Stimulated activated CD4-positive, alpha-beta T cell treated with anti-CD3 and anti-CD28 coated beads, Interleukin-1b, Interleukin-23, amount 100 ng/mL, for 1 hour (primary cell): ENCODE measurements at places on chromosomes 2 and 18.

GRCh38 chr18:9885170-9886004, at the start of gene TXNDC2:
Gene TXNDC2 (plus strand): TSS chr18:9885973. CDS start chr18:9886681, 708 bp downstream.
- no peak for DNase-seq

DNA sequence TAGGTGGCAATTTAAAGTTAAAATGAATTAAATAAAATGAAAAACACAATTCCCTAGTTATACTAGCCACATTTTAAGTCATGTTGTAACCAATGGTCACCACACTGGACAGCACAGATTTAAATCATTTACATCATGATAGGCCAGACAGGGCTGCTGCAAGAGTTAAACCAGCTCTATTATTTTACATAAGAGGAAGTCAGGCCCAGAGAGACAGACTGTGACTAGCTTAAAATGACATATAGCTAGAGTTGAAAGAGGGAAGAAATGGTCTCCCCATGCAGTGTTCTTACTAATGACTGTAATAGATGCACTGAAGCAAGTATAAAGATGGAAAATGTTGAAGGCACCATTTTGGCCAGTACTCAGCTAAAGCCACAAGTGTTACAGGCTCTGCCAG, 69.6 kb downstream of the SLC66A3 start:
- DNase-seq: no peak

DNA sequence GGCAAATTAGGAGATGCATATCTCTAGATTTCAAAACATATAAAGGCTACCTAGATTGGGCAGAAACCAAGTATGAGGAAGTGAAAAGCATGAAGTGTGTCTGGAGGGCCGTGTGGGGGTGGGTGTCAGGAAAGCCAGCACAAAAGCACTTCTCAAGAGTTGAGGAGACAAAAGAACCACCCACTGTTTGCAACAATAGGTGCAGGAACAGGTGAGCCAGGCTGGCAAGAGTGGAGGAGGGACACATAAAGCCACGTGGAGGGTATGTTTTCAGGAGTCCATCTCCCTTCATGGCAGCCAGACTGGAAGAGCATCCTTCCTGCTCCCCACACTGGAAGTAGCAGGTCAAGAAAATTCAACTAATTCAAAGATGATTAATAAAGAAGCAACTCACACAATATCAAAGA, 96.4 kb downstream of the CERS6 start:
- DNase-seq: no peak

DNA sequence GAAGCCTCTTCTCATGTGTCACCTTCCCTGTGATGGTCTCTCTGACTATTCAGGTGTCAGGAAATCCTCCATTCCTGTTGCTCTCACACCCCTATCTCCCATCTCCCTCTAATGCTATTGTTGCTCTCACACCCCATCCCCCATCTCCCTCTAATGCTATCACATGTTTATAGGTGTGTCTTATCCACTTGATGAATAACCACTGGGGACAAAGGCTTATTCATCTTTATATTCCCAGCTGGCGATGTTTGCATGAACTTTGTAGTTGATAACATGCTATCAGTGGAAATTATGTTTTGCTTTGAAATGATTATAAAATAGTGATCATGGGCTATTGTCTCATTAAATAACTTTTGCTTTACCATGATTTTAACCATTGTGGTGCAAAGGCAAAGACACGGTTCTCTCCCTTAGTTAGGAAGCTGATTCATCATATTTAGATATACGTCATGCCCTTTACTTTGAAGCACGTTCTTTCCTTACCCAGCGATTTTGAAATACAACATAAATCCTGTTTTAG, 220.5 kb downstream of the PMAIP1 start:
- DNase-seq: no peak

DNA sequence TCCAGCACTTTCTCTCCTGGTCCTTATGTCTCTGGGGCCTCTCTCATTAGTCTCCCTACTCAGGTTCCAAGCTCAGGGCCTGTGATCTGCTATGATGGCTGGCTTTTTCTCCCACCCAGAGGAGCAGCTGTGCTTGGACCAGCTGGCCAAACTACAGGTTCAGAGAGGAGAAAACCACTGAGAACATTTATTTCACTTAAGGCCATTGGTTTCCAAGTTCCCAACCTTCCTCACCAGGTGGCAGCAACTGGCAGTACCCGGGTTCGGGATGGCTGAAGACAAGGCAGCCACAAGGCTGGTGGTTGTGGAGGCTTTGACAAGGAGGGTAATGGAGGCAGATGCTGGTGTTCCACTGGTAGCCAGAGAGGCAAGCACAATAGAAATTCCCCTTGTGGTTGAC, 29.9 kb upstream of the SELENOI start:
- DNase-seq: no peak

- DNase-seq: no peak
Observed at GRCh38 chr18:38174173-38174572, 608.6 kb upstream of the CELF4 start.

DNA sequence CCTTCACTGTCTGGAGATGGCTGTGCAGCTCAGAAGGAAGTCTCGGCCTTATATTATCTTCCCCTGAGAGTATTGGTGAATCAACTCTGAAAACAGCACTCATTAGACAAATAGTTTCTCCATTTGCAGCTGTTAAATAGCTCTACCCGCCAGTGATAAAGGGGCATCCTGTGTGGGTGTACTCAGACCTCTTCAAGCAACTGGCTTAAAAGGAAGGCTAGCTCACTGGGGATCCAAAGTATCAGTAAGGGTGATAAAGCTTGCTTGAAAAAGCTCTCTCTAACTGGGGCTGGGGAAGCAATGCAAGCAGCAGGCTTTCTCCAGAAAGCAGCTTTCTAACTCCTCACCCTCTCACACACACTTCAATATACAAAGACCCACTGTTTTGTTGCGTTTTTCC, 64.9 kb upstream of the PSMD14 start:
- no peak for DNase-seq

DNA sequence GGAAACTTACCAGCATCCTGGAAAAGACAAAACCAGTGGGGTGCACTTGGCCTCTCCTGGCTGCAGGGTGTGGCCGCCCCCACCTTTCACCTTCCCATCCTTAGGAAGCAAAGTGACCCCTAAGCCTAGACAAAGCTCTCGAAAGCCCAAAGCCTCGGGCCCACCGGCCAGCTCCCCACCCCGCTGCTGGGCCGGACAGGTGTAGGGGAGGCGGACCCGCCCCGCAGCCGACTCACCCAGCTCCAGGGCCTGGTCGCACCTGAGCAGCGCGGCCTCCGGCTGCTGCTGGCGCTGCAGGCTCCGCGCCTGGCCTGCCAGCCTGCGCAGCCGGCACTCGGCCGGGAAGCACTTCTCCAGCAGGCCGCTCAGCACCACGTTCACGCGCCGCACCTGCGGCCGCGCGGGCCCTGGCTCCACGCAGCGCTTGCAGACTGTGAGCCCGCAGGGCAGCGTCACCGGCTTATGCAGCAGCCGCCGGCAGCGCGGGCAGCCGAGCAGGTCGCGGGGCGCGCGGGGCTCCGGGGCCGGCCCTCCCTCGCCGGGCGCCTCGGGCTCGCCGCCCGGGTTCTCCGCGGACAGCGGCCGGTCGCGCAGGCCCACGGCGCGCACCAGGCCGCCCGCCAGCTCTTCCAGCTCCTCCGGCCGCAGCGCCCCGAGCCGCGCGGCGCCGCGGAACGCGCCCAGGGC, 979 bp downstream of the LONRF2 start:
- no peak for DNase-seq

DNA sequence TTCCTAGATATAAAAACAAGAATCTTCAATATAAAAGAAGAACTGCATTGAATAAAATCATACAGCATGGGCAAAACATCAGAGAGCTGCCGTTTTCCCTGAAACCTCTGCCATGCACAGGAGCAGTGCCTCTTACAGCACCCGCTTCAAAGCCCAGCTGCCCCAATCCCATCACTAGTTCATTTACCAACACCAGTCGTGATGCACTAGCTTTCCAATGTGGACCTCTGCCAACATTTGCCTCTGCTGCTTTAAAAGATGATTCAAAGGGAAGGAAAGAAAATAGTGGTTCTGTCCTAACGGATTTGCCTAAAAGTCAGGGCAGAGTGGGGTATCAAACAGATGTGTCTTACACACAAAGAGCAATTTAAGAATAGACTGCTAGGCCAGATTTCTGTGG, 43.4 kb upstream of the AP1S3 start:
- DNase-seq: no peak

GRCh38 chr2:229993236-229993635, 70.9 kb downstream of the FBXO36 start:
- no peak for DNase-seq

DNA sequence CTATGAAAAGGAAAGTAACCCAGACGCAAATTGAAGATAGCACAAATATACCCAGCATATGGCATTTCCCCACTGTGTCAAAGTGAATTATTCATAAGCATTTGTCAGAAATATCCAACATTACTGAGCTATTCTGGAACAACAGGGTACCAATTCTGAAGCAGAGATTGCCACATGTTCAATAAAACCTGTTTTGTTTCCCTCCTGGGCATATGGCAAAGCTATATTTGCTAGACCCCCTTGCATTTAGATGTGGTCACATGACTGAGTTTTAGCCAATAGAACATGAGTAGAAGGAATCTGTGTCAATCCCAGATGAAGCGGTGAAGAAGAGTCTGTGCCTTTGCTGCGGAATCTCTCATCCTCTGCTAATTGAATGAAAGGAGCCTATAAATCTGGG, 296.4 kb upstream of the DLGAP1 start:
- no peak for DNase-seq

DNA sequence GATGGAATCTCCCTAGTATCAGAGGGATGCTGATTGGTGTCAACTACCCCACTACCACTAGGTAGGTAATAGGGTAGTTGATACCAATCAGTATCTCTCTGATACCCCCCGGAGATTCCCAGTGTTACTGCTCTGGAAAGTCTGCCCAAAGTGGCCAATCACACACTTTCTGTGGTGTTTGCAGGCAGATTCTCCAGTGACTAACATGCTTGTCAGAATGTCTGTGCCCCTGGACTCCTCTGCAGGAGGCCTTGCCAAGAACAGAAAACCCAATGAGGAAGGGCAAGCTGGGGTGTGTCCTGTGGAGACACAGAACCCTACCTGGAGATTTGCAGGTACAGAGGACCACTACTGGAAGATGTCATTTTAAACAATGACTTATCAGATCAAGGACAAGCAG, 135.1 kb downstream of the RIT2 start:
- DNase-seq: no peak

DNA sequence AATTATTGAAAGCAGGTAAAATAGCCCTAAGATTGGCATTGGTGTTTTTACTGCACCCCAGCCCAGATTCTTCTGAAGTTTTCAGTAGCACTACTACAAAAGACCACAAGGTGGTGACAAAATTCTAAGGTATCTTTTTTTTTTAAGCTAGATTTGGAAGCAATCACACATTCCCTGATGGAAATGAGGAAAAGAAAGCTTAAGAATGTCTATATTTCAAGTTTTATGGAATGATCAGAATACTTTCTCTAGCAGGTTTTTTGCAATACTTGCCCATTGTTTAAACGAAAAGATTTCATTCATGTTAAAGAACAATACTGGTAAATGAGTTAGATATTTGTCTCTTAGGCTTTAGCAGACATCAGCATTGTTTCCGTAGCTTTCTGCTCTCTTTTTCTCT, 32.1 kb upstream of the ZNF638 start:
- DNase-seq: no peak

GRCh38 chr2:121182520-121182919, 102.5 kb downstream of the TFCP2L1 start:
- DNase-seq: no peak

- no peak for DNase-seq
Observed at GRCh38 chr2:17579605-17580318, 39.3 kb downstream of the VSNL1 start.

- DNase-seq: no peak
Observed at GRCh38 chr18:54860941-54861340, 32.7 kb downstream of the RAB27B start.

DNA sequence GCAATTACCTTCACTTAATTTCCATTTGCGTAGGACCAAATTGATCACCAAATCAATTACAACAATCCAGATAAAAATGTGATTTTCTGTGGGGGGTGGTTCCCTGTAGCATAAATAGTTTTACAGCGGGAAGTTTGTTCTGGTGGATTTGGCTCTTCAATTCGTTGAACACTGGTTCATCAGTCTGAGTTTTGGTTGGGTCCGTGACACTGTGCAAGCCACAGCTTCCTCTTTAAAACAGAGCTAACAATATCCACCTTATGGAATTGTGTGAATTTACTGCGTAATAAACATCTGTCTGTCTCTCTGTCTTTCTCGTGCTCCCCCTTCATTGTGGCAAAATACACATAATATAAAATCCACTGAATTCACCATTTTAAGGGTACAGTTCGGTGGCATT, 310.8 kb downstream of the TGIF1 start:
- DNase-seq: no peak

- DNase-seq: no peak
Observed at GRCh38 chr18:46387441-46388131, 269.4 kb downstream of the LOXHD1 start.

- DNase-seq: no peak
Observed at GRCh38 chr18:49618742-49619681, 57.2 kb downstream of the LIPG start.

GRCh38 chr2:85712849-85713612, 18.9 kb downstream of the GNLY start:
- no peak for DNase-seq

DNA sequence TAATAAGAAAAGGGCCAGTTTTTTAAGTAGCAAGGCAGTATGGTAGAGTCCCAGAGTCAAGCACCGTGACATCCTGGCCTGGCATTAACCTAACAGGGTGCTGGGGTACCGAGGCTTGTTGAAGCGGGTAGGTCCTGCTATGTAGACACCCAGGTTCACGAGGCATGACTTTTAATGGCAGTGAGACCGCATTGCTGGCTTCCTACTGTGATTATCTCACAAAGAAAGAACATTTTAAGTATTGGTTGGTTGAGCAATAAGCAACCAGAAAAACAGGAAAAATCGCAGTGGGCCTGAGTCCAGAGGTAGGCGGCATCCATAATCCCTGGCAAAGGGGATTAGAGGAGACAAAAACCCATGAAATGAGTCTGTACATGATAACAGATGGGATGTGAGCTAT, 927.9 kb upstream of the ACVR2A start:
- no peak for DNase-seq

DNA sequence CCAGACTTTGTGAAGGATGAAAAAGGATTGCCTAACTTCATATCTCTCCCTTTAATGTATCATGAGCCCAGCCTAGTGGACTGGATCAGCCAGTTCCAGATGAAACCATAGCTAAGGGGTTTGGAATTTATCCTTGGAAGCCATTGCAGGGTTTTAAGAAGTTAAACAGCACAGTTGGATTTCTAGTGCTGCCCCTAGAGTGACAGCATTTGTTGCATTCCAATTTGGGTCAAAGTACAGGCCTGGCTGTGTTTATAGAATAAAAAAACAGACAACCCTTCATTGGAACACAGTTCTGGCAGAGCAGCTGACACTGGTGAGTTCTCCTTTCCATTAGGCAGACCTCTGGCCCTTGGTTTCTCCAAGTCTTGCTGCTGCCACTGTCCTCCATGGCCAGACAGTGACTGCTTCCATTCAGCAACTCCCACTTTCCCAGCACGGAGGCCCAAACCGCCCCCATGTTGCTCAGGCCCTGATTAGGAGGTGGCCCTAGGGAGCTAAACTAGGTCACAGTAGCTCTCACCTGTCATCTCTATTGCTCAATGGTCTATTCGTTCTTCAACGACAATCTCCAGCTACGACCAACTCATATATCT, 8.0 kb downstream of the GPR39 start:
- no peak for DNase-seq

- no peak for DNase-seq
Observed at GRCh38 chr18:39434223-39434920, 1868.8 kb upstream of the CELF4 start.

- DNase-seq: no peak
Observed at GRCh38 chr18:11115276-11115675, 34.1 kb downstream of the PIEZO2 start.
